ENCODE measurements at places on chromosomes 5 and 9.

GRCh38 chr9:15139469-15139868 is 167.5 kb downstream of the TTC39B start:
- DNase-seq, result no peak

GRCh38 chr5:122130152-122130551 is 806 bp downstream of the ZNF474 start:
- no peak for DNase-seq

GRCh38 chr5:36878392-36879082 is 2.0 kb downstream of the NIPBL start:
- peak; percentile 23 for DNase-seq

- no peak for DNase-seq
Measured at GRCh38 chr9:95157481-95158151, 159.9 kb downstream of the FANCC start.

GRCh38 chr5:180598316-180598701 is 7.0 kb upstream of the SCGB3A1 start:
- no peak for DNase-seq

DNA sequence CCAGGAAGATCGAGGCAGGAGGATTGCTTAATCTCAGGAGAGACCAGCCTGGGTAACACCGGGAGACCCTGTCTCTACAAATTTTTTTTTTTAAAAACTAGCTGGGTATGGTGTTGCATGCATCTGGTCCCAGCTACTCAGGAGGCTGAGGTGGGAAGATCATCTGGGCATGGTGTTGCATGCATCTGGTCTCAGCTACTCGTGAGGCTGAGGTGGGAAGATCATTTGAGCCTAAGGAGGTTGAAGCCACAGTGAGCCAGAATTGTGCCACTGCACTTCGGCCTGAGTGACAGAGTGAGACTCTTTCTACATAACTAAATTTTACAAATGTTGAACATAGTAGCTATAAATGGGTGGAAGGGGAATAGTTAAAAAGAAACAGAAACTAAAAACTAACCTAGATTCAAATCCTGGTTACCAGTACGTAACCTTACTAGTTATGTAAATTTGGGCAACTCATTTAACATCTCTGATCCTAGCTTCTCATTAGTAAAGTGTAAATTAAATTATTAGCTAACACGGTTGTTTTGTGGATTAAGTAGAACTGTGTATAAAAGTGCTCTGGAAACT is 41.7 kb downstream of the TMEM161B start:
- DNase-seq, result no peak

DNA sequence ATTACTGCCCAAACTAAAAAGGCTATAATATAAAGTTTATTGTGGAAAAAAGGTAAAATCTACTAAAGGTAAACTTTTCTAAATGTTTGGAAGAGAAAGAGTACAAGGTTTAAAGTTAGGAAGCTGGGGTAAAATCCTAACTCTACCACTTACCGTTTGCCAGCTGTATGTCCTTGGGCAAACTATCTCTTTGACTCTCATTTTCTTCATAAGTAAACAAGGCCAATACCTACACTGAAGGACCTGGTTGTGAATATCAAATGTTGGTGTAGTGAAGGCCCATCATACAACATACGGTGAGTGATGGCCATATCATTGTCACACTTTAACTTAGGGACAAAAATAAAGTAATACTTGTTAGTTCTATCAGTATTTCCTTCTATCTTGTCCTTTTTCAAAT is 34.9 kb downstream of the ABHD17B start:
- no peak for DNase-seq

DNA sequence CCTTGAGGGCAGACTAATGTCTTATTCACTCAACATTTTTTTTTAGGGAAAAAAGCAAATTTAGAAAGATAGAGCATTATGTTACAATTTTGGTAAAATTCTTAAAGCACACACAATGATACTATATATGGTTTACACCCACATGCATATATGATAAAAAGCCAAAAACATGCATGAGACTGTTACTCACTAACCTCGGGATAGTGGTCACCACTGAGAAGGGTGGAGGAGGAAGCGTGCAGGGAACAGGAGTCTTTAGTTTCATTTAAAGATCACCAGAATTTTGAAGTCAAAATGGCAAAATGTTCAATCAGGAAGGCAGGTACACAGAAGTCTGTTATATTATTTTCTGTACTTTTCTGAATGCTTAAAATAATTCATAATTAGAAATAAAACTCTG is 9.2 kb downstream of the ARL15 start:
- DNase-seq, result no peak

GRCh38 chr5:151048526-151048925 is 28.1 kb downstream of the GPX3 start:
- no peak for DNase-seq

DNA sequence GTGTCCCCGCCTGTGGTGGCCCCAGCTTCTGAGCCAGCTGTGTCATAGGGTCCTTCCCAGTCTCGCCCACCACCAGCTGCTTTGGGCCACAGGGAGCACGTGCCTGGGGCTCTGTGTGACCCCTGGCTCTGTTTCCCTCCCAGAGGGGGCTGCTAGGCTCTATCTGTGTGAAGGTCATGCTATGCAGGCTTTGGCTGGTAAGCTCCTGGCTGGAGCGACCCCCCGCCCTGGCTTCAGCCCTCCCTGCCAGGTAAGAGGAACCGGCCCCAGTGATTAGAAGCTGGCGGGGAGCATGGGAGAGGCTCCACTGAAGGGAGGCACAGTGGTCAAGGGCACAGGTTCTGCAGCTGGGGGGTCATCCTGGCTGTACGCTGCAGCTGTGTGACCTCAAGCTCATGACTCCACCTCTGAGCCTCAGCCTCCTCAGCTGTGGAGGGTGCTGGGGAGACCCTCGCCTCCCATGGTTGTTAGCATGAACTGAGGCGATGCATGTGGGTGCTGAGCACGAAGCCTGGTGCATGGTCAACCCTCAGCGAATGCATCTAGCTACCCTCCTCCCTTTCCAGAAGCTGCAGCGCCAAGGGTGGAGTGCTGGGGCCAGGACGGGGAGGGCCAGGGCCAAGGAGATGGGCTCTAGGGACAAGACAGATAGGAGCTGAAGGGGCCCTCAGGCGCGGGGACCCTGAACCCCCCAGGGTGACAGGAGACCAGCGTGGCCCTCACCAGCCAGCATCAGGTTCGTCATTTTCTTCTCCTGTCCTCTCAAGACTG is 163.8 kb upstream of the MVB12B start:
- DNase-seq, result no peak

DNA sequence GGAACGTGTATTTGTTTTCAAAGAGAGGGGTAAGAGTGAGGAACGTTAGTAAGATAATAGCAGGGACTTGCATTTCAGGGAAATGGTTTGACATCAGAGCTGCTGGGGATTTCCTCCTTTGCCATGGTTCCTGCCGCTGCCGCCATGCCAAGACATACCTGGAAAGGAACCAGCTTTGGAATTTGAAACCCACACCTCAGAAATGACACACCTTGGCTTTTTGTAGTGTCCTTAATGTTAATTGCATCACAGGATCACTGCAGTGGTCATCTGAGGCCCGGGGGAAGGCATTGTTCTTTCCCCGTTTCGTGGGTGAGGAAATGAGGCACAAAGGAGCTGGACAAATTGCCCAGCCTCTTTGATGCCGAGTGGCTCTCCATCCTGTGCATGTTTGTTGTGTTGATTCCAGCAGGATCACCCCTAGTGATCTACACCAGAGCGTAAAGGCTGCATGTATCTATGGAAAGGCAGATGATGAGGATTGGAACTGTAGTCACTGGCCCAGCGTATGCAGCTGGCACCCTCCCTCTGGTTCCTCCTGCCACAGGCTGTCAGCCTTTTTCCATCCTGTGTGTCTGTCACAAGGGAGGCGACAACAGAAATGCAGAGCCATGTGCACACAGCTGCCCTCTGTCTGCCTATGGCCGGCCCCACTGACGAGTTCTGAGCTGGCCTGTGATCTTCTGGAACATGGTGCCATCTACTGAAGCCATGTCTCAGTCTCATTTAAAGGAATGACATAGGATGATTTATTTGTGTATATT is 37.8 kb downstream of the SLC46A2 start:
- DNase-seq, result no peak

GRCh38 chr5:115532517-115532916 is 12.1 kb downstream of the FEM1C start:
- DNase-seq, result no peak

DNA sequence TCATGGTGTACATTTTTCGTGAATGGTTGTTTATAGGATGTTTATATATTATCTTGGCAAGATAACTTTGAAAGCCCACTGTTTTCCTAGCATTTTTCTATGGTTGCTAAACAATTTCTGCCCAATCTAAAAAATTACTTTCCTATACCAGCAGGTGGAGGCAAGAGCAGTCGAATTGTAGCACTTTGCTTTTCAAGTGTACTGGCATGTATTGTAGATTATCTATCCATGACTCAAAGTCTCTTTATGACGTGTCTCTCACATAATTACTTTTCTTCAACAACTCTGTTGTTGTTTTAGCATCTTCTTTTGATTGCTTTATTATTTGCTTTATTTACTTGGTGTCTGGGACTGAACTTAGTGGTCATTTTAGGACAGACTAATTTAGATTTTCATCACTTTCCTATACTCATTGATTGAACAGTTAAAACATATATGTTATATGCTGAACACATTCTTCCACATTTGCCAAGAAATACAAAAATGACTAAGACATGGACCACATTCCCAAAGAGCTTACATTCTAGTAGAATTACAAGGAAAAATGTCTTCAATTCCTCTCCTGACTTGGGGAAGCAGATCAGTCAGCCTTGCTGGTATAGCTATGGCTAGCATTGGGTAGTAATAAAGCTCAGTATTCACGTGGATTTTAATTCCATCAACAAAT is 20.7 kb downstream of the NLN start:
- DNase-seq, result peak; percentile 69

- DNase-seq, result no peak
Measured at GRCh38 chr5:138369261-138369660, 16.8 kb downstream of the KDM3B start.

DNA sequence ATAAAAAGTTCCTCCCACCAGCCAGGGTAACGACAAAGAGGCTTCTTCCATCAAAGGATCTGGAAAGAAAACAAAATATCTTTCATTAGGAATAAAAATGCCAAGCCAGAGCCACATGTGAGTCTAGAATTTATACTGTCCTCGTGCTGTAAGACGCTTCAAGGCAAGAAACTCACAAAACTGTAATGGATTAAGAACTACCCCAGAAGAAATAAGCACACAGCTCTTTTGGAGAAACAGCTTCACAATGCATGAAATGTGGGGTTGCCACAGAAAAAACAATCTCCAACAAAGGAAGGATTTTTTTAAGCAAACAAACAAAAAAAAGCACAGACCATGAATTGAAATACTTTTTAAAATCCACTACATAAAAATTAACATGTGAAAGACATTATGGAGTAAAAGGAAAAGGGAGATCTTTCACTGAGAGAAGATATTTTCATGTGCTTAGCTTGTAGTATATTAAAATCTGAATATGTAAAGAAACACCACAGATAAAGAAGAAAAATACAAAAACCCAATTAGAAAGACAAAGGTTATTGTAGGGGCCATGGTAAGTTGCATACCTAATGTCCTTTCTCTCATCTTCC is 140.5 kb upstream of the NFIL3 start:
- no peak for DNase-seq

DNA sequence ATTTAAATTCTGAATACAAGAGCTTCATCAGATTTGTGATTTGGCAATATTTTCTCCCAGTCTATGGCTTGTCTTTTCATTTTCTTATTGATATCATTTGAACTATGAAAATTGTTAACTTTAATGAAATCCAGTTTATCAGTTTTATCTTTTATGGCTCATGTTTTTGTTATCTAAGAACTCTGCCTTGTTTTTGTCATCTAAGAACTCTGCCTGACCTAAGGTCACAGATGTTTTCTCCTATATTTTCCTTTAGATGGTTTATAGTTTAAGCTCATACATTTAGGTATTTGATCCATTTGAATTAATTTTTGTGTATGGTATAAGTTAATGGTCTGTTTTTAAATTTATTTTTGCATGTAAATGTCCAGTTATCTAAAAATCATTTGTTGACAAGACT is 52.9 kb downstream of the NIPBL start:
- DNase-seq, result no peak

GRCh38 chr5:120388016-120388781 is 75.9 kb upstream of the PRR16 start:
- DNase-seq, result peak; percentile 61

GRCh38 chr9:129174724-129175514 is 3.1 kb downstream of the IER5L start:
- peak; percentile 78 for DNase-seq

DNA sequence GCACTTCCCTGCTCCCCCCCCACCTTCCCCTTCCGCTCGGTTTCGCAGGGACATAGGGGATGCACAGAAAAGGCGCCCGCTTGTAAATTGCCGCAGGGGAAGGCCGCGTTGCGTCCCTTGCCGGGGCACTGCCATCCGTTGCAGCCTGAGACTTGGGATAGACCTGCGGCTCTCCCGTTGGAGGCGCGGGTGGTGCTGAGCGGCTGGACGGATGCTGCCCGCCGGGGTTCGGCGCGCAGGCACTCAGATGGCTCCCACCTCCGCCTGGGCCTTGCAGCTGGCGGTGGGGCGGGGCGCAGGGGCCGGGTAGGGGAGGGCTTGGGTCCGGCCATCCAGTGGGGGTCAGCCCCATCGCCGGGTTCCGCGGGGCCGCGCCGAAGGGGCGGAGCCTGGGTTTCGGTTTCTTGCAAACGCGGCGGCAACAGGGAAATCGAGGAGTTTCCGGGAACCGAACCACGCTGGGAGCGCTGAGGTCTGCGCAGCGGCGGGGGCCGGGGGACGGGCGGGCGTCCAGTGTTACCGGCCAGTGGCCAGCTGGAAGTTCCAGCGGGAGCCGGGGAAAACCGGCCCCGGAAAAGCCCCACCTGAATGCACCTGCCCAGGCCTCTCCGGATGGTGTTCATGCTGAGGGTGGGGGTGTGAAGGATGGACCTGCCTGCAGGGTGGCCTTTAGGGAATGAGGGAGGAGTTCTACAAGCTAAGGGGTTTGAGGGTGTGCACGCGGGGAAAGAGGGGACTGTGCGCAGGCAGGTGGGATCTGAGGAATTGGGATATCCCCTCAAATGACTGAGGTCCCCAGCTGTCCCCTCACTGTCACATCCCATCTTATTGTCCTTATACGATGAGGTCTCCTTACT is 6.3 kb upstream of the IRF1 start:
- DNase-seq, result no peak

- no peak for DNase-seq
Measured at GRCh38 chr5:116640236-116640635, 65.6 kb upstream of the SEMA6A start.

- no peak for DNase-seq
Measured at GRCh38 chr5:31867219-31867618, 228.3 kb downstream of the PDZD2 start.

GRCh38 chr5:149902177-149902576 is 42.4 kb downstream of the PDE6A start:
- no peak for DNase-seq

GRCh38 chr5:174972291-174972690 is 247.9 kb downstream of the MSX2 start:
- no peak for DNase-seq

- no peak for DNase-seq
Measured at GRCh38 chr5:116838011-116838536, 263.5 kb upstream of the SEMA6A start.

Measured in HS-27A (cell line).